ENCODE measurements at places on chromosomes 5 and 9. TPM values are rescaled to one million over a fixed set of nuclear protein-coding genes. Genes with fewer than 3 reads are reported as not detected.

- peak; percentile 10 for DNase-seq
Observed at GRCh38 chr5:23208959-23209431, 298.4 kb upstream of the PRDM9 start.

DNA sequence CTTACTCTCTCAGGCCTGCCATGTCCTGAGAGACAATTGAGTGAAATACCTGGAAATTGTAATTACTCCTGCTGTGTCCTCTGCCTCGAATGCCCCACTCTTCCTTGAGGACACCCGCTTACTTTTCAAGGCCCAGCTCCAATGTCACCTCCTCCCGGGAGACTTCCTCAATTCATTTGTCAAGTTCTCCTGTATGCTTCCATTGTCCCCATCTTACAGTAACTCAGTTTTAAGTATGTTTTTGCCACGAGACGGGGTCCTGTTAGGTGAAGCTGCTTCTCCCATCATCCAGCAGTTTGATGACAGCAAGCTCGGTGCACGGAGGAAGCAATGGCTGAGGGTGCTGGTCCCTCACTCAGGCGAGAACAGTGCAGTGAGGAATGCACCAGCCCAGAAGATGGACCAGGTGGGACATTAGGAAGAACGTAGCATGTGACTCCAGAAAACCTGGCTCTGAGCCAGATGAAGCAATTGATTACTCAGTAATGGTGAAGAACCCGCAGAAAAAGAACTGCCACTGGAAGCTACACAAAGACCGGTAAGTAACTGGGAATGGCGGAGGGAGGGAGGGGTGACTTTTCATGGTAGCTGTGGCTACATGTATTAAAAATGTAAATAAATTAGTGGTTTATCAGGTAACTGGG lies 274.8 kb downstream of the DENND1A start:
- DNase-seq, result no peak

GRCh38 chr5:169656125-169656901 lies 19.2 kb downstream of the DOCK2 start:
- no peak for DNase-seq

DNA sequence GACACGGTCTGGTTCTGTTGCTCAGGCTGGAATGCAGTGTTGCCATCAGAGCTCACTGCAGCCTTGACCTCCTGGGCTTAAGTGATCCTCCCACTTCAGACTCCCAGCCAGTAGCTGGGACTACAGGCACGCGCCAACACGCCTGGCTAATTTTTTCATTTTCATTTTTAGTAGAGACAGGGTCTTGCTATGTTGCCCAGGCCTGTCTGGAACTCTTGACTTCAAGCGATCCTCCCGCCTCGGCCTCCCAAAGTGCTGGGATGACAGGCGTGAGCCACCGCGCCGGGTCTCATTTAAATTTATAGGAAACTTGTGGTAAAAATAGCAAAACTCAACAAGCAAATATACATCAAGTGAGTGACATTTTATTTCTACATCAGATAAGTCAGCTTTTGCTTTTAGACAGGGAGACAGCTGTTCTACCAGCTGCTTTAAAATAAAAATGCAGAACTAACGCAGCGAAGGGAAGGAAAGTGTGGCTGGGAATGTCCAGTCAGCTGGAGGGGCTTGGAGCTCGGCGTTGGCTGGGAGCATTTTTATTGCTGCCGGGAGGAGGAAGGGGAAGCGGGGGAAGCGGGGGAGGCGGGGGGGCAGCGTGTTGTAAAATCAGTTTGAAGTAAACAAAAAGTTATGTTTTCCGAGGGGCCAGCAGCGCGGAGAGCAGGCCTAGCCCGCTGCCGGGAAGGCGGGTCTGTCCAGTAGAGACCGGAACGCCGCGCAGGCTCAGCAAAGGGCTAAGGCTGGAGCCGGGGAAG lies 707 bp upstream of the ZFYVE16 start:
- peak; percentile 2 for DNase-seq

POU5F2 gene
- not detected for total RNA-seq

MACIR gene
- total RNA-seq, result 32.2 TPM
